ENCODE measurements at places on chromosomes 7 and 10.
A peak's percentile ranks its signal among the peaks of the same experiment; 100 is the strongest.

DNA sequence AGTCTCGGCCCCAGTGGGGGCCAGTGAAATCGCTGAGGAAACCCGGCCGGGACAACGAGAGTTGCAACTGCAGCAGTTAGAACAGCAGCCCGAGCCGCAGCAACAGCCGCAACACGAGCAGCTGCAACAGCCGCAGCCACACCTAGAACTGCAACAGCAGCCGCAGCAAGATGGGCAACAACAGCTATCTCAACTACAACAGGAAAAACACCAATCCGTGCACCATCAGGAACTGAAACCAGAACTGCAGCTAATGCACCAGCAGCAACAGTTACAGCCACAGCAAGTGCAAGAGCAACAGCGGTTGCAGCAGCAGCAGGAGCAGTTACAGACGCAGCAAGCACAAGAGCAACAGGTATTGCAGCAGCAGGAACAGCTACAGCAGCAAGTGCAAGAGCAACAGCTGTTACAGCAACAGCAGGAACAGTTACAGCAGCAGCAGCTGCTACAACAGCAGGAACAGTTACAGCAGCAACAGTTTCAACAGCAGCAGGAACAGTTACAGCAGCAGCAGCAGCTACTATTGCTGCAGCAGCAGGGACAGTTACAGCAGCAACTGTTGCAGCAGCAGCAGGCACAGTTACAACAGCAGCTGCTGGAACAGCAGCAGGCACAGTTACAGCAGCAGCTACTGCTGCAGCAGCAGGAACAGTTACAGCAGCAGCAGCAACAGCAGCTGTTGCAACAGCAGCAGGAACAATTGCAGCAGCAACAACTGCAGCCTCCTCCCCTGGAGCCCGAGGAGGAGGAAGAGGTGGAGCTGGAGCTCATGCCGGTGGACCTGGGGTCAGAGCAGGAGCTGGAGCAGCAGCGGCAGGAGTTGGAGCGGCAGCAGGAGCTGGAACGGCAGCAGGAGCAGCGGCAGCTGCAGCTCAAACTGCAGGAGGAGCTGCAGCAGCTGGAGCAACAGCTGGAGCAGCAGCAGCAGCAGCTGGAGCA, 6.1 kb downstream of the ZNF853 start:
- no peak for DNase-seq

DNA sequence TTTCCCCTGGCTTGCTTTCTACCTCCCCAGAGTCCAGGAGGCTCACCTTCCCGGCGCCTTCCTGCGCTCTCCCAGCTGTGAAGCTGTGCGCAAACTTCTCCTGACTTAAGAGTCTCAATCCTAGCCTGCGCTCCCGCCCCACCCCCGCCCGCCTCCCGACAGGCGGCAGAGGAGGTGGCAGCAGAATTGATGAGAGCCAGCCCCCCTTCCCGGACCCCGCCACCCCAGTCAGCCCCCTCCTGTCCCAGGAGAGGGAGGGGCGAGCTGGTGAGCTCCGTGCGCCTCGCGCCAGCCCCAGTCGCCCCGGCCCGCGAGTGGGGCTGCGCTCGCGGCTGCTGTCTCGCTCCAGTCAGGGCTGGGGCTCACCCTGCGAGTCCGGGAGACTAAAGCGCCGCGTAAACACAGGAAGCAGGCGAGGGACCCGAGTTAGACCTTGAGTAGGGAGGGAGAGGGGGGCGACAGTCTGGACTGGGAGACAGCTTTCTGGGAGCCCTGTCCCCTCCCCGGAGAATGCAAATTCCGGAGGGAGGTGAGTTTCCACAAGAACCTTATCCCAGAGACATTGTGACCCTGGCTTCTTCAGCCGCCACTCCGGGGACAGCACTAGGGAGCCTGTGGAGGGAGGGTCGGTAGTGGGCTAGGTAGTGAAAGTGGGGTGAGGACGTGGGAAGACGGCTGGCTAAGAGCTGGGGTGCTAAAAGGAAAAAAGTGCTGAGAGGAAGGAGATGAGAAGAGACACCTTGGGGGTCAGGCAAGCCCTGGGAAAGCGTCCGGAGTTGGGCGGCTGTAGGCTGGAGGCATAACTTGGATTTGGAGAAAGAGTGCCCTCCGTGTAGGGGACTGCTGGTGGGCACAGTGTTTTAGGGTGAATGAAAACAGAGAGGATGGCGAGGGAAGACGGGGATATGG, at the start of gene CALCR:
TSS of gene CALCR (minus strand) at position 79 of the 909 bp plus-strand sequence. CDS start 87,743 bp downstream, outside the sequence.
- no peak for DNase-seq

DNA sequence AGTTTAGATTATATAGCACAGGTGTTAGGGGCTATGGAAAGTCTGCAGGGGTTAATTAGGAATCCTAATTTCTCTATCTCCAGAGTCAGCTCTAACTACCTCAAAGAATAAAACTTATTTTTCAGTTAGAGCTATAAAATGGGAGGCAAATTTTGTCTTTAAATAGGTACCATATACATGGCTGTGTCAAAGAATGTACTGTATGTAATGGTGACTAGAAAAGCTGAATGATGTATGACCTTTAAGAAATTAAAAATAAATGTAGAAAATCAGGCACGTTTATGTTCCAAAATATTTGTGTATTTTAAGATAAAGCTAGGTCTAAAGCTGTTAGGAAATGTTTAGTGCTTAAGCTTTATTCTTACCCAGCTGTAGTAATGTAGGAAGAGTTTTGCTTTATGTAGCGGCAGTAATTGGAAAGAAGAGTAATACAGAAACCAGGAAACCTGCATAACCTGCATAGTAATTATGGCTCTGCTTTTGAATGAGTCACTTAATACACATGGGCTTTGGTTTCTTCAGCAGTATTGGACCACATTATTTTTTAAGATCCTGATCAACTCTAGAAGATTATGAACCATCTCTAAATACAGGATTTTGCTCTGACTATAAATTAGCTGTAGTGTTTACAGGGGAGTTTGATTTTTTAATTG, 85.0 kb downstream of the KMT2E start:
- no peak for DNase-seq

DNA sequence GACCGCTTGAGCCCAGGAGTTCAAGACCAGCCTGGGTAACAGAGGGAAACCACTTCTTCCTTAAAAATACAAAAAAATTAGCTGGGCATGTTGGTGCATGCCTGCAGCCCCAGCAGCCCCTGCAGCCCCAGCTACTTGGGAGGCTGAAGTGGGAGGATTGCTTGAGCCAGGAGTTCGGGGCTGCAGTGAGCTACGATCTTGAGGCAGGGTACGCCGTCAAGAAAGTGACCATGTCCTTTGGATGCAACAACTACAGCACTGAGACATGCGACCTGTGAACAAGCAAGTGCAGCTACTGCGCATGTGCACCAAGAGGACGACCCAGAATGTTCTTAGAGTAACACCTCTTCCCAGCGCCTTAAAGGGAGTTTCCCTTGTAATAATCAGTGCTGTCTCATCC, 66.6 kb upstream of the ZNF479 start:
- DNase-seq = no peak

DNA sequence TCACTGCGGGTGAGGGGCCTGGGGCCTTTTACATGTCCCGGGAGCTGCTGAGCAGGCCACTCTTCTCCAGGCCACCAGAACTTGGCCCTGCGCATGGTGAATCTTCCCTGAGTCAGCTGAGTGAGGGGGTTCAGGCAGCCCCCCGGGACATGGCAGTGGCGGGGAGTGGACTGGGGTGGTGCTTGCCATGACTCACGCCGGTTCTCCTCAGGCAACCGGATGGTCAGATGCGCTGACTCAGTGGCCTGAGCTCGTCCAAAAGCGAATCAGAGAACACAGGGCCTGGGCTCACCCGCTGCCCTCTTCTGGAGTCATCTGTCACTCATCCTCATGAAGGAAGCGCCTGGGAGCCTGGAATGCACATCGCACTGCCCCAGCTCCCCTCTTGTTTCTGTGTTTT, 33.5 kb downstream of the HTRA1 start:
- peak; percentile 69 for DNase-seq

GRCh38 chr10:20485554-20485953, 411.6 kb downstream of the NEBL start:
- DNase-seq = no peak

- DNase-seq = no peak
Measured at GRCh38 chr7:46565253-46566096, 644.4 kb upstream of the IGFBP3 start.

DNA sequence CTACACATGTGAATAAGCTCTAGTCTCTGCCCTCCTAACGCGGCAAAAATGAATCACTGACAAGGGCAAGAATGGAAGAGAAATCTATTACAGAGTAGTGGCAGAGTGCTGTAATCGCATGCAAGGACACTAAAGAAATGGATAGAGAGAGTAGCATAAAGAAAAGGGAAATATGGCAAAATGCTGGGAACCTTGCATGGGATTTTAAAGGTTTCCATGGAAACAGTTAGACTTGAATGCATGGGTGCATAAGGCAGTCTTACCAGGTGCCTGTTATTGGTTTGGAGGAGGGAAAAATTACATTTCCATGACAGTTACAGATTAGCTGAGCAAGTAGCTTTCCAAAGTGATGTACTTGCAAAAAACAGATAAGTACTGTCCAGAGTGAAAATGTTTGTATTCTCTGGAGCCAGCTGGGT, 233.4 kb downstream of the PTN start:
- no peak for DNase-seq

GRCh38 chr7:30364773-30365172, 80.4 kb downstream of the ZNRF2 start:
- no peak for DNase-seq

DNA sequence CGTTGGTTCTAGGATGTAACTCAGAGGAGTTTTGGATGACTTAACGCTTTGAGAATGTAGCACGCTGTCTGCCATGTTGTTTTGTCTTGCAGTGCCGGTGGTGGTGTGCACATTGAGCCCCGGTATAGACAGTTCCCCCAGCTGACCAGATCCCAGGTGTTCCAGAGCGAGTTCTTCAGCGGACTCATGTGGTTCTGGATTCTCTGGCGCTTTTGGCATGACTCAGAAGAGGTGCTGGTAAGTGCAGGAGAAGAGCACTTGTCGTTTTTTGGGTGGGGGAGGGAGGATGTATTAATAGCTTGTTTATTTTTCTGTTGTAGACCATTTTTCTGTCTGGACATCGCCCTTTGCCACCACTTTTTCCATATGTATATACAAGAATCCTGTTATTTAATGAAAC, 6.3 kb downstream of the NDUFB2 start:
- no peak for DNase-seq

DNA sequence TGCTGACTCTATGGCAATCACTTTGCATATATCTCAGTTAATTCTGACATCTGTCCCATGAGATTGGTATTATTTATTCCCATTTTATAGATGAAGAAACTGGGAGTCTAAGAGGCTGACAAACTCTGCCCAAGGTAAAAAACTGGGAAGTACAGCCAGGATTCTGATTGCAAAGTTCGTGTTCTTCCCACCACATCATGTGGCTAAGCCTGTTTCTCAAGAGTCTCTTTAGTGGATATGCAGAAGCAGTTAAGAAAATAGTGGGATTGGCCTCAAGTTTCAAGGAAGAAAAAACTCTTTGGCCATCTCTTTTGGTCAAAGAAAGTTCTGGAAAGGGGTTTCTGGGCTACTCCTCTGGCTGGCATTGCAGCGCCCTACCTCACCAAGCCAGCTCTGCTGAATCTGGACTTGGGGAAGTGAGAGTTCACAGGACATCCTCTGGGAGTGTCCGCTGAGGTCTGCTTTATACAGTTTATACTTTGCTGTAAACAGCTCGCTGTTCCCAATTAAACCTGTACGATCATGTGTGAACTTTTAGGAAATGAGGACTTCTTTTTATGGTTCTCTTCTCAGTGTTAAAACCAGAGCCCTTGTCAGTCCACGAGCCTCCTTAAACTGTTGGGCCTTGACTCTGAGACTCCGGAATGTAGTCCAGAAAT, 12.2 kb upstream of the BMPR1A start:
- no peak for DNase-seq

DNA sequence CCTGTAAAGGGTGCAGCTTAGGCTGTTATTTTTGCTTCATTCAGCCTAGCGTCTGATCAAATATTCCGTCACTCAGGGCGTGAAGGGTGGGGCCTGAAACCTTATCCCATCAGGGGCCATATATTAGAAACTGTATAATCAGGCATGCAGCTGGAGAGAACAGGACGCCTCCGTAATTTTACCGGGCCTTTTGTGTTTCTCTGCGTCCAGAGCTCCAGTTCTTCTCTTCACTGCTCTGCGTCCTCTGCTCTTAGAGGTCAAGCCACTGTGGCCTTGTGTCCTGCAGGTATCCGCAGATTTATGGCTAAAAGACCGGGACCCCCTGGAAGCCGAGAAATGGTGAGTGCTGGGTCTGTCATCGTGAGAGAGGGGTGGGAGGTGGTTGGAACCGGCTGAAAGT, at the start of gene ZNF735:
TSS of gene ZNF735 (plus strand) at position 301 of the 400 bp plus-strand sequence. CDS start at position 301, 0 bp downstream.
- DNase-seq = no peak
